Cerebellum (tissue), 4 donors: ENCODE measurements at places on chromosomes 11 and 22. TPM values are rescaled to one million over a fixed set of nuclear protein-coding genes. Genes with fewer than 3 reads are reported as not detected.
A peak's percentile ranks its signal among the peaks of the same experiment; 100 is the strongest.

- DNase-seq, result no peak
These were observed 3.7 kb upstream of the MS4A2 start for GRCh38 chr11:60084631-60085273.

- no peak for DNase-seq
These were observed 95.2 kb downstream of the RCN1 start for GRCh38 chr11:32186118-32186517.

- DNase-seq, result no peak
These were observed 4.6 kb downstream of the LRRC32 start for GRCh38 chr11:76665921-76666351.

- peak; percentile 31 for DNase-seq
These were observed 89.6 kb downstream of the CSNK2A3 start for GRCh38 chr11:11263238-11264005.

DNA sequence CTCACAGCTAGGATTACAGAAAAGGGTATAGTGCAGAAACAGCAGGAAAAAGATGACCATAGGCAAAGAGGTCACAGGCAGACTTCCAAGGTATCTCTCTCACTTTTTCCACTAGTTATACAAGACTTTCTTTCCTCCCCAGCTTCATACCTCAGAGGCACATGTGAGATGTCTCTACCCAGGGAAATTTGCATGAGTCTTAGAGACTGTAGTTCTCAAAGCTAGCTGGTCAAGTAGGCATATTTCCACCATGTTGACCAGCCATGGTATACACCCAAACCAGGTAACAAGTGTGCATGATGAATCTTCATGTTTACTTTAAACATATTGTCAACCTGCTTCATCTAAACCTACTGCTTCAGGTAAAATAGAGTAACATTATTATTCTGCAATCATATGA is 27.9 kb downstream of the PRMT3 start:
- no peak for DNase-seq

- DNase-seq, result no peak
These were observed at the start of gene TMPRSS6 for GRCh38 chr22:37109242-37109917. TSS of gene TMPRSS6 (minus strand) at chr22:37109713. CDS start at chr22:37103417, 6,296 bp downstream.

GRCh38 chr22:20957102-20957682 is 9.9 kb upstream of the AIFM3 start:
- DNase-seq, result peak; percentile 48

GRCh38 chr22:46748908-46749675 is 11.0 kb upstream of the CERK start:
- no peak for DNase-seq

GRCh38 chr11:1401656-1402221 is 12.0 kb downstream of the BRSK2 start:
- no peak for DNase-seq

GRCh38 chr11:61056571-61056970 is 45.7 kb upstream of the CD5 start:
- DNase-seq, result no peak

- no peak for DNase-seq
These were observed 4.5 kb downstream of the VSIG2 start for GRCh38 chr11:124747406-124748099.

DNA sequence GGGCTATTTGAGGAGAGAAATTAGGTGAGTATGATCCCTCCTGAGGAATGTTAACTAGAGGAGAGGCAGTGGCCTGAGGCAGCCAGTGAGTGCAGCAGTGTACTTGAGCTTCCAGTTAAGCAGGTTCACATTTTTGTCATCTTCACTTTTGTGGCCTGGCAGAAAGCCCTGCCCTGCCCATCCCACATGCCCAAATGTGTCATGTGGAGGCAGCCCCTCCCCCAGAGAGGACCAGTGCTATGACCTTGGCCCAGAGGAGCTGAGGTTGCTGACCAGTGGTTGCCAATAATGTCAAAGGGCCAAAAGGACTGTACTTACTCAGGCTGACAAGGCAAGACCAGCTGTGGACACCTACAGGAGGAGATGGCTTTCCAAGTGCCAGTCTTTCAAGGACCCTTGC is 17.6 kb upstream of the GRK2 start:
- no peak for DNase-seq

- no peak for DNase-seq
These were observed 102.0 kb downstream of the ZNF280B start for GRCh38 chr22:22406445-22407027.

GRCh38 chr11:117221775-117222517 is 9.9 kb downstream of the PCSK7 start:
- DNase-seq, result no peak

DNA sequence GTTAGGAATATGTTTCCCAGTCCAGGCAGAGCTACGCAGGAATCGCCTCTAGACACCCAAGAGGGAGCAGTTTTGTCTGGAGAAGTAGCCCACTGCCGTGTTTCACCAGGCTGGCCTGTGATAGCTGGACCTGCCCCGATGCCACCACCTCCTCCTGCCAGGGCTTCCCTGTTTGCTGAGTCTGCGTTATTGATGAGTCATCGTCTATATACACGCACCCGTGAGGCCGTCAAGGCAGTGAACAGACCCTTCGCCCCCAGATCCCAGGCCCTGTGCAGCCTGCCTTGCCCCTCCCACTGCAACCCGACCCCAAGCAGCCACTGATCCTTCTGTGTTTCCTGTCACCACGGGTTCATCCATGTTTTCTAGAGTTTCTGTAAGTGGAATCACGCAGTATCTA is 141.9 kb downstream of the IGLL1 start:
- DNase-seq, result no peak

GRCh38 chr11:45392154-45392553 is 106.0 kb upstream of the SYT13 start:
- DNase-seq, result no peak

GRCh38 chr11:59555601-59556114 is 44.3 kb downstream of the OR4D9 start:
- DNase-seq, result no peak

- DNase-seq, result no peak
These were observed 5.4 kb downstream of the MUS81 start for GRCh38 chr11:65865550-65866172.

DNA sequence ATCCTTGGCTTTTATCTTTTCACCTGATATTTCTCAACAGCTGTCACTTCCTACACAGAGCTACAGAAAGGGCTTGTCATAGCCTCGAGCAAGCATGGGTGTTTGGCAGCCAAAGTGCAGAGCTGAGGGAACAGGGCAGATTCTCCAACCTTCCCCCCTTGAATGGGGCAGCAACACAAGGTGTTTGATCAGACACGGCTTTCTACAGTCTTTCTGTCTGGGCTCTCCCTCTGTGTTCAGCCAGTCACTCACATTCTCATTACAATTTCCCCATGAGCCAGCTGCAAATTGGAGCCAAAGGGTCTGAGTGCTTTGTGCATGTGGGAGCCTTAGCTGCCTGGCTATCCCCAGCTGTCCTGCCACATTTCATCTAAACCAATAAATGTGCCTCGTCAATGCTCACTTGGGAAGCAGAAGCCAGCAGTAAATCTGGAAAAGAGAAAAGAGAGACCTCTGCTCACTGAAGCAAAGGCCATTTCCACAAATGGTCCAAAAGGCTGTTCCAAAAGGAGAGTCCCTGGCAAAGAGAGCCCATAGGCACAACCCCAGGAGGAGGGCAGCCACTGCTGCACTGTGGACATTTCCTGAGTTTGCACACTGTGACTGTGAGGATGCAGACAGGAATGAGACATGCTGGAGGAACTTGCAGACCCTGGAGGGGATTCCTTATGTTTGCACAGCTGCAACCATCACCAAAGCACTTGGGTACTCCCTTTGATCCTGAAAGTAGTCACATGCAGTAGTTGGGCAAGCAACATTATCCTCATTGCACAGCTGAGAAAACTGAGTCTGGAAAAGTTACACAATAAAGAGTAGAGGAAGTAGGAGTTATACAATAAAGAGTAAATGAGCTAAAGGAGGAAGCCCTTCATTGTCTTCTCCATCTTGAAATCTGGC is 186.8 kb downstream of the FAM181B start:
- no peak for DNase-seq

- peak; percentile 66 for DNase-seq
These were observed at the start of gene SCN3B for GRCh38 chr11:123654566-123655081. TSS of gene SCN3B (minus strand) at chr11:123654624. CDS start at chr11:123653801, 823 bp downstream.

DNA sequence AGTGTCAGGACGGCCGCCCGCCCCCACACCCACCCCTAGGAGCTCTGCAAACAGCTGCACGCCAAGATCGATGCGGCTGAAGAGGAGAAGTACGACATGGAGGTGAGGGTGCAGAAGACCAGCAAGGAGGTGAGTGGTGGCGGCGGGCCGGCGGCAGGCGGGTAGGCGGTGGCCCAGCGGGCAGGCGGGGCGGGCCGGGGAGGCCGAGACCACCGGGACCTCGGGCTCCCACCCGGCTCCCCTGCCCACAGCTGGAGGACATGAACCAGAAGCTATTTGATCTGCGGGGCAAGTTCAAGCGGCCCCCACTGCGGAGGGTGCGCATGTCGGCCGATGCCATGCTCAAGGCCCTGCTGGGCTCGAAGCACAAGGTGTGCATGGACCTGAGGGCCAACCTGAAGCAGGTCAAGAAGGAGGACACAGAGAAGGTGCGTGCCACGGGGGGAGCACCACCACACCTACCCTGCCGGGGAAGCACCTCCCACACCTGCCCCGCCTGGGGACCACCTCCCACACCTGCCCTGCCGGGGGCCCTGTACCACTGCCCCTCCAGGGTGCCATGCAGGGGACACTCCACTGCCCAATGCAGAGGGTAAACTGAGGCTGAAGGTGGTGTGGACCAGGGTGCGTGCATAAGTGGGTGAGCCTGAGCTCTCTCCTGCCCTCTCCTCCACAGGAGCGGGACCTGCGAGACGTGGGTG is 2.1 kb downstream of the TNNI2 start:
- no peak for DNase-seq

DNA sequence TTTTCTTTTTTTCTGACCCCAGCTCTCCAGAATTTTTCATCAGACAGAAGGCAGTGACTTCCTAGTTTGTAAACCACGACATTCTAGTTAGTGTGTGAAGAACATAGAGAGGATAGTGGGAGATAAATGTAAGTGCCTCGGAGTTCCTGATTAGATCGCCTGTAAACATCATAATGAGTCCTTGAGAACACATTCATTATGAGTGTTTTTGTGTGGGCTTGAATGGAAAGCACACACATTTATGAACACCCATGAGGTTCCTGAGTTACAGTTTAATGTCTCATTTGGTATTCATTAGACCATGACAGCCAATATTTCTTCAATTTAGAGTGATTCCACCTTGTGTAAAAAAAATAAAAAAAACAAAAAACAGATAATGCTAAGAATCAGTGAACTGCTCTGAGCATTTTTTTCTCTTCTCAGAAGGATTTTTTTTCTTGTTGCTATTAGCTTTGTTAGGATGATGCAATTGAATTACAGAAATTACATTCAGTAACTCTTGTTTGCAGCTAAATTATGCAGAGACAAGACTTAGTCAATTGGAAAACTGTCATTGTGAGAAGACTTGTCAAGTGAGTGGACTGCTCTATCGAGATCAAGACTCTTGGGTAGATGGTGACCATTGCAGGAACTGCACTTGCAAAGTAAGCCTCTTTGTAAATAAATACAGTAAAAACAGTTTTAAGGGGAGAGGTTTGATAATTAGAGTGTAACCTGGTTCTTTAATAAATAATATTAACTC is 257.6 kb downstream of the NELL1 start:
- no peak for DNase-seq

GRCh38 chr11:2677127-2677526 is 22.7 kb downstream of the KCNQ1OT1 start:
- DNase-seq, result no peak

DNA sequence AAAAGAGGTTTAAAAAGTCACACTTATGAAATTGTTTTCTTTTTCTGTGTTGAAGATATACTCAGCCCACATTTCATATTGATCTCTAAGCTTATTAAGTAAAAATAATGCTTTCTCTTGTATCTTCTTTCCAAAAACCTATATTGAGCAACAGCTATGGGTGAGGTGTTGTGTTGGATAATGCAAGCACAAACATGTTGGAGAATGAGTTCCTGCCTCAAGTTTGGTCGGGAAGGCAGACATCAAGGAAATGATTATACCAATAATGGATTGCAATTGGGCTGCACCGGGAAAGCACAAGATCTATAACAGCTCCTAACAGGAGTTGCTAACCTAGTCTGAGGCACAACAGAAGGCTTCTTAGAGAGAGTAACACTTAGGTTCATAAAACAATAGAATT is 308.9 kb upstream of the MPPED2 start:
- DNase-seq, result no peak

GRCh38 chr22:45582955-45583320 is 80.3 kb downstream of the FBLN1 start:
- DNase-seq, result no peak

The MIOX gene
- not detected for total RNA-seq

The HPS5 gene
- 59.4 TPM for total RNA-seq

The OR56B1 gene
- not detected for total RNA-seq

The SSTR3 gene
- total RNA-seq, result 0.27 TPM

The MRGPRX4 gene
- not detected for total RNA-seq

The CDC45 gene
- 7.4 TPM for total RNA-seq

The RASGRP2 gene
- 17.5 TPM for total RNA-seq

The FGF19 gene
- total RNA-seq, result 5.2 TPM

The MAPK8IP2 gene
- total RNA-seq, result 38.4 TPM

The CCDC188 gene
- total RNA-seq, result 1.4 TPM

The FADS1 gene
- 58.0 TPM for total RNA-seq

The NLRP10 gene
- total RNA-seq, result not detected

The CRYBA4 gene
- not detected for total RNA-seq

The MS4A6E gene
- total RNA-seq, result not detected

The KRTAP5-7 gene
- 0.18 TPM for total RNA-seq

The OR4D5 gene
- not detected for total RNA-seq

The MS4A15 gene
- not detected for total RNA-seq

The MMP8 gene
- total RNA-seq, result 0.09 TPM

The ADAMTS15 gene
- 7.3 TPM for total RNA-seq

The SLC1A2 gene
- total RNA-seq, result 135 TPM

The BDNF gene
- total RNA-seq, result 1.5 TPM
